ENCODE measurements at places on chromosomes 2 and 18. TPM values are rescaled to one million over a fixed set of nuclear protein-coding genes. Genes with fewer than 3 reads are reported as not detected.

The SLC9A4 gene
- 6.1 TPM for polyA plus RNA-seq

The EPAS1 gene
- 61.4 TPM for polyA plus RNA-seq

The ALK gene
- polyA plus RNA-seq: 0.29 TPM

The VIT gene
- polyA plus RNA-seq: not detected

The PAX3 gene
- polyA plus RNA-seq: not detected

The IKZF2 gene
- 9.1 TPM for polyA plus RNA-seq

The REG3A gene
- not detected for polyA plus RNA-seq

The SNORC gene
- polyA plus RNA-seq: 0.85 TPM

The SULT1C2 gene
- 42.7 TPM for polyA plus RNA-seq

The NEB gene
- polyA plus RNA-seq: 8.8 TPM

The LCT gene
- polyA plus RNA-seq: not detected

The CCDC178 gene
- 2.4 TPM for polyA plus RNA-seq

The TWIST2 gene
- 4.0 TPM for polyA plus RNA-seq

The IL36B gene
- not detected for polyA plus RNA-seq

The POTEC gene
- polyA plus RNA-seq: 0.06 TPM

The GMPPA gene
- polyA plus RNA-seq: 32.0 TPM

The GNAL gene
- polyA plus RNA-seq: 5.9 TPM

The MYOM1 gene
- 6.9 TPM for polyA plus RNA-seq

The PTCD3 gene
- 144 TPM for polyA plus RNA-seq

The ITGB6 gene
- 19.6 TPM for polyA plus RNA-seq

The SPHKAP gene
- 2.5 TPM for polyA plus RNA-seq

The MYO5B gene
- polyA plus RNA-seq: 26.7 TPM

The HMSD gene
- polyA plus RNA-seq: 1.6 TPM

The EVX2 gene
- not detected for polyA plus RNA-seq

The DHRS9 gene
- polyA plus RNA-seq: 0.93 TPM

The TUBA3E gene
- not detected for polyA plus RNA-seq

The CDH19 gene
- 0.14 TPM for polyA plus RNA-seq

The LYPD6B gene
- polyA plus RNA-seq: 33.7 TPM

The KCNG2 gene
- polyA plus RNA-seq: 0.17 TPM
